T-helper 22 cell (primary cell): ENCODE measurements at places on chromosomes 16 and 17.

- no peak for DNase-seq
Observed at GRCh38 chr17:9226794-9227135, 205.5 kb downstream of the NTN1 start.

DNA sequence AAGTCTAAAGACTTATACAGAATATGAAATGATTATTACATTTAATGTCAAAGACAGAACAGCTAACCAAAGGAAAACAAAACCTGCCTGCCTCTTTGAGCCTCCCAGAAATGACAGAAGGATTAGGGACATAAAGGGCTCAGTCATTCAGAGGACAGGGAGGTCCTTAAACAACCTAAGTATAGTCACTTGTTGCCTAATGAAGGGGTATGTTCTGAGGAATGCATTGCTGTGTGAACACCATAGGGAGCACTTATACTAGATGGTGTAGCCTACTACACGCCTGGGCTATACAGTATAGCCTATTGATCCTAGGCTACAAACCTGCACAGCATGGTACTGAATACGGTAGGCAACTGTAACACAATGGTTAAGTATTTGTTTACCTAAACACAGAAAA is 106.4 kb downstream of the PARN start:
- no peak for DNase-seq

- no peak for DNase-seq
Observed at GRCh38 chr16:70568601-70569237, 45.1 kb downstream of the SF3B3 start.

DNA sequence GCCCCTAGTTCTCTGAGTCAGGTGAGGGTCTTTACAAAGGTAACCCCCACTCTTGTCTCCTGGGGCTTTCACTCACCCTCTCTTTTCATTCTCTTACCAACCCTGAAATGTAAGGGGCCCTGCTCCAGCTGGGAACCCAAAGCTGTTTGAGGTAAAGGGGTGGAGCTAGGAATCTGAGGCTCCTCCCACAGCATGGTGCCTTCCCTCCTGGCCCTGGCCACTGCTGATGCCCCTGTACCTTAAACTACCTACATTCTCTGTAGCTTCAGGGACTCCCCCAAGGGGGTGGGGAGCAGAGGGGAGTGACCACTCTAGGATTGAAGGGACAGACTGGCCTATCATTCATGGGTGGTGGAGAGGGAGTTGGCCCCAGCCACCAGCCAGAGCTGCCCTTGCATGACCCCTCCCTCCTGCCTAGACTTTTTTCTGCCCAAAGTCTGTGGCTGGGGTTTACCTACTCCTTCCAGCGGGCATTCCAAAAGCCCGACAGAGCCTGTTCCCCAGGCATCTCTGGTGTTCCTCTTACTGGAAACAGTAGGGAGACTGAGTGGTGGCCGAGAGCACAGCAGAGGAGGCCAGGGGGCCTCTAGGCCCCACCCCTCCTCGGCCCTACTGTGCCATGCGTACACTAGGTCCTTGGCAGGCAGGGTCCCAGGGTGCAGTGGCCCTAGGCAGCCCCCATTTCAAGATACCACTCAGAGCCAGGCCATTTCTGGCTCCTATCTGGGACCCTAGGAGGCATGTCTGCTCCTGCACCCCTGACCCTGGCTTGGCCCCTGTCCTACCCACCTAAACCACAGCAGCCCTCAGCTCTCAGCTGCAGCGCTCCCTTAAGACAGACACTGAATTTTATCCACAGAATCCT is 9.5 kb downstream of the DOK4 start:
- DNase-seq = no peak
